A549 treated with CORT108297 at 1 μM for 4 hours (cell line): ENCODE measurements at places on chromosomes 11 and 22. TPM values are rescaled to one million over a fixed set of nuclear protein-coding genes. Genes with fewer than 3 reads are reported as not detected.

Gene ANO9
- total RNA-seq, result 0.55 to 1.8 TPM (median 1.0 TPM) in 5 replicates

Gene SHANK3
- 3.0 to 5.7 TPM (median 4.6 TPM) in 5 replicates for total RNA-seq

Gene SGSM1
- total RNA-seq, result 0.18 to 0.64 TPM (median 0.29 TPM) in 5 replicates

Gene BCR
- 11.7 to 15.5 TPM (median 15.5 TPM) in 5 replicates for total RNA-seq

Gene FAT3
- 0.23 to 0.81 TPM (median 0.55 TPM) in 5 replicates for total RNA-seq

Gene TBX1
- 3.0 to 5.2 TPM (median 5.0 TPM) in 5 replicates for total RNA-seq

Gene CCDC87
- total RNA-seq, result 0.54 to 0.72 TPM (median 0.57 TPM) in 5 replicates

Gene SLC35E4
- total RNA-seq, result 5.3 to 8.0 TPM (median 7.0 TPM) in 5 replicates

Gene SLC22A8
- not detected in 5 replicates for total RNA-seq

Gene TOP3B
- total RNA-seq, result 12.9 to 16.9 TPM (median 14.9 TPM) in 5 replicates

Gene TTC36
- not detected in 5 replicates for total RNA-seq

Gene A4GALT
- total RNA-seq, result 13.4 to 19.4 TPM (median 17.6 TPM) in 5 replicates

Gene SSTR3
- not detected in 5 replicates for total RNA-seq

Gene SCN2B
- not detected in 5 replicates for total RNA-seq

Gene CRYBA4
- total RNA-seq, result not detected in 5 replicates

Gene NLRP10
- total RNA-seq, result not detected in 5 replicates

Gene ALKBH3
- 23.3 to 27.3 TPM (median 24.3 TPM) in 5 replicates for total RNA-seq

Gene CSNK2A3
- total RNA-seq, result 1.4 to 2.3 TPM (median 1.8 TPM) in 5 replicates
